ENCODE measurements at places on chromosomes 1 and 21.

GRCh38 chr21:44855572-44855971 is 17.9 kb downstream of the PTTG1IP start:
- DNase-seq, result no peak

GRCh38 chr1:11581445-11581991 is 72.7 kb downstream of the FBXO2 start:
- no peak for DNase-seq

DNA sequence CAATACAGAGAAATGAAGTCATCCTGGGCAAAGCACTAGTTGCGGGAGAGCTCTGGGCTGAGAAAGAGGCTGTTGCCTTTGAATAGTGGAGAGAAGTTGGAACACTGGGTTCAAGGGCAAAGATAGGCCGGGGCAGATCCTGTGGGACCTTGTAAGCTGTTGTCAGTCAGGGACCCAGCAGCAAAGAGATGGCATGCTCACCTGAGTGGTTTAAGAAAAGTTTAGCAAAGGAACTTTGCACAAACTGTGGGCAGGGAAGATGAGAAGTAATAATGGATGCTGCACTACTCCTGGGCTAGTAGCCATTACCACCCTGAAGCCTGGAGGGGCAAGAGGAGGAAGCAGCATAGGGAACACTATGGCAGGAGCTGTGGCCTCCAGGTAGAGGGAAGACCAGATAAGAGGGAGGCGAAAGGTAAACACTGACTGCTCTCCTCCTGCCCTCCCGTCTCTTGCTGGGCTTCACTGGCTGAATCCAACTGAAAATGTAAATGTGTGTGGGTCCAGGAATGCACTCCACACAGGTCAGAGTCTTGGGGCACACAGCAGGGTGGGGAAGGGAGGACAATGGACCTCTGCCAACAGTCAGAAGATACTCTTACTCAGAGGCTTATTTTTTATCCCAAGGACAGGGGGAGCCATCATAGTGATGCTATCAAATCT is 129.2 kb downstream of the PLPP3 start:
- no peak for DNase-seq

GRCh38 chr1:167599957-167600581 is 30.0 kb upstream of the RCSD1 start:
- DNase-seq, result no peak

DNA sequence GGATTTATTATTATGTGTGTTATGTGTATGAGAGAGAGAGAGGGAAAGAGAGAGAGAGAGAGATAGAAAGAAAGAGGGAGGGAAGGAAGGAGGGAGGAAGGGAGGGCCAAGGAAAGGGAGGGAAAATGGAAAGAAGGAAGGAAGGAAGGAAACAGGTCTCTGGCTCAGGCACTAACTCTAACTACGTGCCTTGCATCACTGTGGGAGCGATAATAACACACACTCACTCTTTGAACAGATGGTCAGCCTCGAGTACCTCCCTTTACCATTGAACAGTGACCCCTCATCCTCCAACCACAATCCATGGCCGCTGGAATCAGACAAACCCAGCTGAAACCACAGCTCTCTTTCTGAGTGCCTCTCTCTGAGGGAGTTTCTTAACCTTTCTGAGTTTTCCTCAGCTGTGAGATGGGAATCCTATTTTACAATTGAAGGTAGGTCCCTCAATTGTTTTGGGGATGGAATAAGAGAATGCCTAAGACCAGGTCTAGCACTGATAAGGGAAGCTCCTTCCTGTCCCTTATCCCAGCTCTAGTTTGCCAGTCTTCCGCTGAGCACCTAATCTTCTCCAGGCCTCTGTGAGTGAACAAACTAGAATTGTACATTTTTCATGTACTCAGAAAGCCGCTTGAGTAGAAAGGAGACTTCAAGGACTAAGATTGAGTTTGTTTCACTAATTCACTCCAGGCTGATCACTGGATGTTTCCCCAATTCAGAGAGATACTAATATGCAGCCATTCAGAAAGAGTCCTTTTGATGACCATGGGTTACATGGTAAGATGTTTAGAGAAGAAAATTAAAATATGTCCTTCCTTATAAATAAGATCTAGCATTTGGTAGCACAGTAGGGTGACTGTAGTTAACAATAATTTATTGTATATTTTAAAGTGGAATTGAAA is 62.8 kb downstream of the IRF2BP2 start:
- DNase-seq, result no peak

DNA sequence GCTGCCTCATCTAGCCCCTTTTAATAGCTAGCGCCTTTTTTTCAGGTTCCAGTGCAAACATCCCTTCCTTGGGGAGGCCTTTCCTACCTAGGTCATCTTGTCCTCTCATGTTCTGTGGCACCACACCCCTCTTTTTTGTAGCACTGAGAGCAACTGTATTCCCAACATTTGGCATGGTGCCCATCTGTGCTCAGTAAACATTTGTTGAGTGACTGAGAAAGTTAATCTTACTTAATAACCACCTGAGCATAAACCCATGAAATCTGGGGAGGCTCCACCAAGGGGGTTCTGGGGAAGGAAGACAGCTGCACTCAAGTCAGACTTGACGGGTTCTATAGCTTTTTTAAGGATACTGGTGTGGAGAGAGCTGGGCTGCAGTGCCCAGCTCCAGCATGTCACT is 90.0 kb downstream of the NOS1AP start:
- peak; percentile 72 for DNase-seq

DNA sequence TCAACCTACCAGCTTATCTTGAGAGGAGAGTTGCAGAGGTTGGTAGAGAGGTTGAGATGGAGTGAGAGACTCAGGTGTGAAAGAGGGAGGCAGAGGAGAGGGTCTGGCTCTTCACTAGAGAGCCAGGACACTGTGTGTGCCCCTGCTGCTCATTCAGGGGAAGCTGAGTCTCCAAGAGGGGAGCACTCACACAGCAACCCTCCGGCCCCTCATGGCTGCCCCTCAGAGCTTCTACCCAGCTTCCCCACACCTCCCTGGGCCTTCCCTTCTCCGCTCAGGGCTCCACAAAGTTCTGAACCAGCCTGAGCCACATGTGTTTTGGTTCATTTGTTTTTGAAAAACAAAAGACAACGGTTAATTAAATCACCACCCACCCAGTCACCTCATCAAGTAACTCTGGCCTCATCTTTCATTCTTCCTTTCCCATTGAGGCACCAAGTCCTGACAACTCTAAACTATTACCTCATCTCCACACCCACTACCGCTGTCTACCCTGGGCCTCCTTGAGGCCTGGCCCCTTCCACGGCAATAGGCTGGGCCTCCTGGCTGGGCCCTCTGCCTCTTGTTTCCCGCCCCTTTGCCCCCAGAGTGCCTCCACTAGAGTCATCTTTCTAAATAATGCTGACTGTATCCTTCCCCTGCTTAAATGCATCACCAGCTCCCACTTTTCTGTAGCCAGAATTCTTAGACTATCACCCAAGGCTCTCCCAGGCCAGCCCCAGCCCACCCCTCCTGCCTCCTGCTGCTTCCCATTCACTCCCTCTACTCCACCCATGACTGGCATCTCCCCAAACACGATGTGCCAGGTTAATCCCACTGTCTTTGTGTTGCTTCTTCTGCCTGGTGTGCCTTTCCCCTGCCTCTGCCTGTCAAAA is 33.0 kb downstream of the TNNT2 start:
- DNase-seq, result no peak

GRCh38 chr1:7902478-7903085 is 38.1 kb downstream of the TNFRSF9 start:
- DNase-seq, result peak; percentile 89

DNA sequence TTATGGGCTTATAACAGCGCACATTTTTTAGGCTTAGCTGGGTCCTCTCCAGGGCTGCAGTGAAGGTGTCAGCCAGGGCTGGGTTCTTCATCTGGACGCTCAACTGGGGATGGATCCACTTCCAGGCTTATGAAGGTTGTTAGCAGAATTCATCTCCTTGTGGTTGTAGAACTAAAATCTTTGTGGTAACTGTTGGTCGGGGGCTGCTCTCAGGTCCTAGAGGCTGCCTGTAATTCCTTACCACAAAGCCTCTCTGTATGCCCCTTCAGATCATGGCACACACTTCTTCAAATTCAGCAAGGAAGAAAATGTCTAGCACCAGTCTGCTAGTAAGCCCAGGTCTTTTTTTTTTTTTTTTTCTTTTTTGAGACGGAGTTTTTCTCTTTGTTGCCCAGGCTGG is 40.9 kb upstream of the EPS8L3 start:
- DNase-seq, result no peak

DNA sequence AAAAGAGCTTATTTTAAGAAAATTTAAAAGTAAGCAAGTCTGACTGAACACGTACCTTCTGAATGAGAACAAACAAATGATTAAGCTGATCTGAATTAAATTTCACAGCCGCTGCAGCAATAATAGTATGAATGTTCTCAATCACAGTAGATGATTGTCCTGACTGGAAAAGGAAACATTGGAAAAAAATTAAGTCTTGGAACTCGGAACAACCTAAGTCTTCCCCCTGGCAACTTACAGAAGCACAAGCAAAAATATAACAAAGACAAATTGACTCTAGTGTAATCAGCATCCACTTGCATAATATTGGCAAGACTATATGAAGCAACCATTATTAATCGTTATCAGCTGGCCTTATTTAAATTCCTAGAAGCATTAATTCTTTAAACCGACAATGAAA is 60.5 kb downstream of the USP24 start:
- DNase-seq, result no peak

DNA sequence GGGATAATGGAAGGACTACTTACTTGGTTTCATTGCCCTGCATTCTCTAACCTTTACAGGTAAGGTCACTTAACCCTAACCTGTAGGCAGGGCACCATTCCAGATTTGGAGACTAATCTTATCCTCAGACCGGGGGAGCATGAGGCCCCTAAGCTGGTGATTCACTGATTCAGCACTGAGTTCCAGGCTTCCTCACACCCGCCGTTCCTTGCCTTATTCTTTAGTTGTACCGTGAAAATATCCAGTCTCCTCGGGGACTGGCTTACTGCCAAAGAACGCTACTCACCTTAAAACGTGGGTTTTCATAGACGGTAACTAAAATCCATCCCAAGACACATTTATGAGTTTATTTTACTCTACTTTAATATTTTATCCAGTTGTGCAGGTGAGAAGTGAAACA is 44.3 kb upstream of the COL24A1 start:
- DNase-seq, result no peak

- DNase-seq, result no peak
These were observed 132.9 kb upstream of the GFI1 start for GRCh38 chr1:92619466-92620189.

GRCh38 chr1:160238408-160238807 is 23.9 kb downstream of the DCAF8 start:
- DNase-seq, result no peak

DNA sequence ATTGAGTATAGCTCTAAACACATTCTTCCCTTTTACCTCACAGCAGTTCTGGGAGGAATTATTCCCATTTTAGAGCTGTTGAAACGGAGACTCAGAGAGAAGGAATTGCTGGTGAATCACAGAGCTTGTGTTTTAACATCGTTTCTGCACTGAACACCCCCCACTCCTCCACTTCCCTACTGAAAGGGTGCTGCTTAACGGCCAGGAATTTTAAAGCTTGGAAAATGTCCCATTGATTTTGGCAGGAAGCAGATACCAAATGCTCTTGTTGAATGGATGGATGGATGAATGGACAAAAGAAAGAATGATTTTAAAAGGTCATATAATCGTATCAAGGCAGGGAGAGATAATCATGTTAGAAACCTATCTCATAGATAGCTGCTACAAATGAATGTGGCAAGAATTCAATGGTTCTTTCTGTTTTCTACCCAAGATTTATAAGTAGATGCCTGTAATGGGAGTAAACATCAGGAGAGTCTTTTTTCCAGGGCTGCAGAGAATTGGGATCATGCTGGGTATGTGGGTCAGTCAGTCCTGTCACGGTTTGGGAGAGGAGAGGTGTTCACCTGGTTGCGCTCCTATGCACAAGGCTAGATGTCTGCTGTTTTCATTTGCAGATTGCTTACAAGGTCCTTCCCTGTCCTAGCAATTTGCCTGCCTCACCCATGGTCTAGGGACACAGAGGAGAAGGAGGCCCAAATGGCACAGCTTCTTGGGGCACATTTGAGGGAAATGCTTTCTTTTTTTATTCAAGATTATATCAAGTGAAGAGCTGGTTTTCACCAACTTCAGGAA is 19.0 kb downstream of the FAM163A start:
- no peak for DNase-seq

DNA sequence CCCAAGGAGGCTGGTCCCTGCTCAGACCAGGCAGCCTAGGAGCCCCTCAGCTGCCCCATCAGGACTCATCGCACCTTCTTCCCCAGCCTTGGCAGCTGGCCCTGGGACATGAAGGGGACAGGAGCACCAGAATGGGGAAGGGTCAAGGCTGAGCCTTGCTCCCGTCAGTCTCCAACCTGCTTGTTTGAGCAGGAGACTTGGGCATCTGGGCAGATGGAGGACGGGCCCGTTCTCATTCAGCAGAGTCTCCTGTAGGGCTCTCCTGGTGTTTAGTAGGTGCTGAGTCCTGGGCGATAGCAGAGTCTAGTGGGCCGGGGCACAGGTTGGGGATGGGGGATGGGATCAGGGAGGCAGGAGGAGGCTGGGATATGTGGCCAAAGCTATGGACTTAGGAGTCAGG is 47.4 kb upstream of the WNT4 start:
- DNase-seq, result no peak

- DNase-seq, result peak; percentile 31
These were observed 249.7 kb downstream of the KIF26B start for GRCh38 chr1:245404527-245404926.

DNA sequence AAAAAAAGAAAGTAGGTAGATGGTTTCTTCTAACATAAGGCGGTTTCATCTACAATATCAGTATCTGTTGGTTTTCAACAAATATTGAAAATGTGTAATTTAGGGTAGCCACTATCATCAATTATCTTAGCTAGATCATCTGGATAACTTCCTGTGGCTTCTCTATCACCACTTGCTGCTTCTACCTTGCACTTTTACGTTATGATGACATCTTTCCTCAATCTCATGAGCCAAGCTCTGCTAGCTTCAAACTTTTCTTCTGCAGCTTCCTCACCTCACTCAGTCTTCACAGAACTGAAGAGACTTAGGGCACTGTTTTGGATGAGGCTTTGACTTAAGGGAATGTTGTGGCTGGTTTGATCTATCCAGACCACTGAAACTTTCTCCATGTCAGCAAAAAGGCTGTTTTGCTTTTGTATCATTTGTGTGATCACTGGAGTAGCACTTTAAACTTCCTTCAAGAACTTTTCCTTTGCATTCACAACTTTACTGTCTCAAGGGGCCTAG is 144.9 kb upstream of the HP1BP3 start:
- no peak for DNase-seq

DNA sequence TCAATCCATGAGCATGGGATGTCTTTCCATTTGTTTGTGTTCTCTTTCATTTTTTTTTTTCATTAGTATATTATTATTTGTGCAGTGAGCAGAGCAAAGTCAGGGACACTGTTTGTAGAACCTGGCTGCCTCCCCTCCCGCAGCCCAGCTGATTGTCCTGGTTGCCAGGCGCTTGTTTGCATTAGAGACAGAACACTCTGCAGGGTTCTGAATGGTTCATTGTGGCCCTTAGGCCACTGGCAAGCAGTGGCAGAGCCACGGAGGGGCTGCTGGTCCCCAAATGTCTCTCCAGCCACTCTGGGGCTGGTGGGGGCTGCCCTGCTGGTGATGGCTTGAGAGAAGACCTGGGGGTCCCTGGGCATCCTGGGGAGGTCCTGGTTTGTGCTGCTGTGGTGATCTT is 29.0 kb downstream of the ETS2 start:
- no peak for DNase-seq

Data from NCI-H1436 (cell line).